ENCODE measurements at places on chromosomes 11 and 22.
A peak's percentile ranks its signal among the peaks of the same experiment; 100 is the strongest.

GRCh38 chr22:36194971-36195370 is 6.6 kb downstream of the APOL4 start:
- DNase-seq: peak; percentile 61

- no peak for DNase-seq
Measured at GRCh38 chr11:45537614-45538013, 127.8 kb downstream of the CHST1 start.

DNA sequence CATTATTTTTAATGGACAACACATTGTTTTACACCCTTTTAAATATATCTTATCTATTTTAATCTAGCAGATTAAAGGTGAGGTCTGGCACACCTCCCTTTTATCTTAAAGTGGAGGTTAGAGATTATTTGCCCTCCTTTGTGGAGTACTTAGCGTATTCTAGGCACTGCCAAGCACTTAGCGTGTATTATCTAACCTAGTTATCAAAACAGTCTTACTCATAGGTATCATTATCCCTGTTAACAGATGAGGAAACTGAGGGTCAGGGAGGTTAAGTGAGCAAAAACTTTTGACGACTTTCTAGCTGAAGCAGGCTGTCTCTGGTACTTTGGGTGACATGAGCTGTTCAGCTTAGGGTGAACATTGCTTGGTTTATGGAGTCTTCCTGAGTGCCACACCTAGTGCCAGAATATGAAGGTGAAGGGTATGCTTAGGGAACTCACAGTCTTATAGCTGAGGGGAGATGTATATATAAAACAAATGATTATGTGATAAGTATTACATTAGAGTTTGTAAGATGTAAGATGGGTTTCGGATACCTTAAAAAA is 55.0 kb downstream of the ZNRF3 start:
- no peak for DNase-seq

GRCh38 chr11:102251423-102251822 is 65.9 kb upstream of the BIRC3 start:
- DNase-seq: no peak

DNA sequence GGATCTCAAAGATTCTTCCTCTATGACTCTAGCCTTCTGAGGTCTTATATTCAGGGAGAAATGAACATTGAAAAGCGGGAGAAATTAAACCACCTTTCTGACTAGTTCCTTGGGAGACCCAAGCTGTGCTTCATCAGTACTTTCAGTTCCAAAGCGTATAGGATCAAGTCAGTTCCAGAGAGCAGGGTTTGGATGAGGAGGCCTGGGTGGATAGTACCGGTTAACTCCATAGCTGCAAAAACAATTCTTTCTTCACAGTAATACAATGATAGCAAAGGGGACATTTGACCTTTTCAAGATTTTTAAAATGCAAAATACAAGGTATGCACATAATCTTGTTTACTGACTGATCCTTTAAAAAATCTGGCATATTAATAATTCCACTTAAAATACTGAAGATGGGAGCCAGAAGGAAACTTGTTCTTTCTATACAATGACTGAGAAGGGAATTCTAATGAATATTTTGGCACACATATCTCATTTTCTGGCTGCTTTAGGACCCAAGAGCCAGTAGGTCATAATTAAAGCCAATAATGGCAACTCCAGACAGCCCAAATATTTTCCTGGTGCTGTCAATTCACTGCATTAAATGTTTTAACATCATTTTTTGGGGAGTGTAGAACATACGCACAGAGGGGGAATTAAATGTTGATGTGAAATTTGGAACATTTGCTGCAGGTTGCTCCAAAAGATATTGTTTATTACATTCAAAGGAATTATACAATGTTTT is 16.0 kb downstream of the ADM start:
- no peak for DNase-seq

DNA sequence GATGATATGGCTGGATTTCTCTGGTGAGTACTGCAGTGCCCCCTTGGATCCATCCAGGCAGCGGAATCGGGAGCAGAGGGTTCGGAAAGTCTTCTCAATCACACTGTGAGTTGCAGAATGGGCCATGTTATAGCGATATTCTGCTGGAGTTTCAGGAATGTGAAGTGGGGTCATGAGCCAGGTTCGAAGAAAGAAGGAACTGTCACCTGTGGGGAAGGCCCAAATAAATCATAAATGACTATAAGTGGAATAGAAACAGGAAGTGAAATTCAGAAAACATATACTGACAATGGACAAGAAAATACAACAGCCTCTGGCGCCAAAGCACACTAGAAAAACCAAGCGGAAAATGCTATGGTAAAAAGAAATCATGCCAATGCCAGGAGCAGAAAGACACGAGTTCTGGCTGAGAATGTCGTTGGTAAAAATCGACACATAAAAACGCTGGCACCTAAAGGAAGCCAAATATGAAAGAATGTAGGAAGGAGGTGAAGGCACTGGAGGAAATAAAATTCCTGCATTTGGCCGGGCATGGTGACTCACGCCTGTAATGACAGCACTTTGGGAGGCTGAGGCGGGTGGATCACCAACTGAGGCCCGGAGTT is 10.0 kb upstream of the AMBRA1 start:
- no peak for DNase-seq

DNA sequence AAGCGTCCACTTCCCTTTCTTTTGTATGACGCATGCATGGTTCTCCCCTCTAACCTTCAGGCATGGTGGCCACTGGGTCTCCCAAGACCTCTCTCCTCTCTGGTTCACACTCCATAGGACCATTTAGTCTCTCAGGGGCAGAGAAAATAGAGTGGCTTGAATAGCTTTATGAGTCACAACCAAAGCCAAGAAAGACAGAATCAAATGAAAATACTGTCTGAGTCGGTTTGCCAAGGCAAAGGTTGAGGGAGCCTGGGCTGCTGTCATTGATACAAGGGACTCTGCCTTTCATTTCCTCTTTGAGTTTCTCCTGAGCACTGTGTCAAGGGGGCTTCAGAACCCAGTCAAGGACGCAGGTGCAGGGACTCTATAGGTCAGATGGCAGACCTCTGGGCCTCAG is 44.2 kb downstream of the TENM4 start:
- no peak for DNase-seq

GRCh38 chr11:64122411-64123410 is 43.2 kb downstream of the MACROD1 start:
- DNase-seq: no peak

GRCh38 chr11:78419327-78419726 is 1.7 kb upstream of the GAB2 start:
- no peak for DNase-seq

GRCh38 chr11:46410021-46410420 is 18.4 kb upstream of the CHRM4 start:
- no peak for DNase-seq

- peak; percentile 39 for DNase-seq
Measured at GRCh38 chr11:47768101-47768612, 1.0 kb upstream of the FNBP4 start.

DNA sequence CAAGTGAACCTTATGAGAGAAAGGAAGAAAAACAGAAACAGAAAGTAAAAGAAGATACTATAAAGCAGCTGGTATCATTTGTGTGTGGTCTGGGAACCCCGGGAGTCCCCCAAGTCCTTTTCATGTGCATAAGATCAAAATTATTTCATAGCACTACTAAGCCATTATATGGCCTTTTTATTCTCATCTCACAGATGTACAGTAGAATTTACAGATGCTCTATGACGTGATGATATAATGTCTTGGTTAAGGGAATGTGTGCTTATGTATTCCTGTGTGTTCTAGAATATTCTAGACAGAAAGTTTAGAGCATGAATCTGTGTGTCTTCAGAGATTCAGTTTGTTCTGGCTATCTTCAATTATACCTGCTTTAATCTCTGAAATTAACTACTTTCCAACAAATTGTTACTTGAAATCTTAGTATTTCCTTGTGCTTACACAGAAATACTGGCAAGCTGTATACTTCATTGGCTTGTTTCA is 8.6 kb upstream of the TPP1 start:
- no peak for DNase-seq

DNA sequence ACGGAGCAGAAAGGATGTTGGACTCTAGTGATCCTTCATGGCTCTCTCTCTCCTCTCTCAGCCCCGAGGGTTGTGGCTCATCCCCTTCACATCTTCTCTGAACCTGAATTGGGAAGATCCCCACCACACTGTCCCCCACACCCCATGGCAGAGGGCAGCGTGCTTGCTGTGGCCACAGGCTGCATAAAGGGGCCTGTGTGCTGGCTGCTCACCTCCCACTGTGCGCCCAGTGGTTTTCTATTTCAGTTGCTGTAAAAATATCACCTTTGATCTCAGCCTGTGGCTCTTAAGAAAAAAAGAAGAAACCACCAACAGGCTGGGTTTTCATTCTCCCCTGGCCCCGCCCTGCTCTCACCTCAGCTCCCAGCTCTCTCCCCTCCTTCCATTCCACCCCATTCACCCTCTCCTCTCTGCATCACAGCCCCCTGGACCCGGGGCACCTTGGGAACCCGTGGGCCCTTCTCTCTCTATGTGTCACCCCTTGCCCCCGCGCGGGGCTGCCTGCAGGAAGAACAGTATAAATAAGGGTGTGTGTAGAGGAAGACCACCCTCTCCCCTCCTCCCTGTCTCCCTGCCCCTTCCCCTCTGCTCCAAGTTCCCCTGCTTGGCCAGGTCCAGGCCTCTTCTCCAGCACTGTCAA is 25.8 kb upstream of the WNT11 start:
- no peak for DNase-seq

DNA sequence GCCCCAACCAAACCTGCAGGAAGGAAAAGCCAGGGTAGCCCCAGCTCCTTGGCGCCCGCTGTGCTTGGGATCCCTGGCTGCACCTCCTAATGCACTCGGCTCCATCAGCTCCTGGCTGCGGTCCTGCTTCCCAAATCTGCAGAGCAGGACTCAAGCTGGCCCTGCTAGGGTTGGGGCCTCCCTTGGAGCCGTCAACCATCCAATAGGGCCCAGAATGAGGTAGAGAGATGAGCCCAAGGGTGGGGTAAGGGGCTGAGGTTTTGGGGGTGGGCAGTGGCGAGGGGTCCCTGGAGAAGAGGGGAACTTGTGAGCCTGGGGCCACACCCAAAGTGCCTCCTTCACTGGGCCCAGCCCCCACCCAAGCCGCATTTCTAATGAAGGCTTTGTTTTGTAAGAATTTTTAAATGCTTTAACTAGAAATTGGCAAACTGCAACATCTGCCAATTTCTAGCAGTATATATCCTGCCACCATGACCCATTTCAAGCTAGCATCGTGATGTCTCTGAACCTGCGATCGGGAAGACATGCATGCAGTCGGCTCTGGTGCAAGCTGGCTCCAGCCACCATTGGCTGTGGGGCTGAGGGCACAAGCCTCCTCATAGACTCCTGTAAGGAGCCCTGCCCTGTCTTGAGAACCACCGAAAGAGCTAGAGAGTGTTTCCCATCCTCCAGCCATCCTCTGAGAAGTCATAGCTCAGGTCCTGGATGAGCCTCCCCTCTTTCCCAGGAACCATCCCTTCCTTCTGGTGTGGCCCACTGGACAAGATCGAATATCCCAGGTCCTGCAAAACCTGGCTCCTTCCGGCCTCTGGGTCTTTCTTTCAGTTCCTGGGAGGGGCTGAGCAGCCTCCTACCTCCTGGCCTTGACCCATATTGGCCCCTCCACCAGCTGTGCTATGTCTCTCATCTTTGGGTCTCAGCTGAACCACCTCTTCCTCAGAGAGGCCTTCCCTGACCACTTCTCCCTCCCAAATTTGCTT is 15.5 kb downstream of the C1QTNF6 start:
- DNase-seq: no peak

GRCh38 chr11:128261011-128261421 is 326.3 kb downstream of the ETS1 start:
- no peak for DNase-seq

- DNase-seq: no peak
Measured at GRCh38 chr11:122513997-122514396, 141.5 kb upstream of the UBASH3B start.

DNA sequence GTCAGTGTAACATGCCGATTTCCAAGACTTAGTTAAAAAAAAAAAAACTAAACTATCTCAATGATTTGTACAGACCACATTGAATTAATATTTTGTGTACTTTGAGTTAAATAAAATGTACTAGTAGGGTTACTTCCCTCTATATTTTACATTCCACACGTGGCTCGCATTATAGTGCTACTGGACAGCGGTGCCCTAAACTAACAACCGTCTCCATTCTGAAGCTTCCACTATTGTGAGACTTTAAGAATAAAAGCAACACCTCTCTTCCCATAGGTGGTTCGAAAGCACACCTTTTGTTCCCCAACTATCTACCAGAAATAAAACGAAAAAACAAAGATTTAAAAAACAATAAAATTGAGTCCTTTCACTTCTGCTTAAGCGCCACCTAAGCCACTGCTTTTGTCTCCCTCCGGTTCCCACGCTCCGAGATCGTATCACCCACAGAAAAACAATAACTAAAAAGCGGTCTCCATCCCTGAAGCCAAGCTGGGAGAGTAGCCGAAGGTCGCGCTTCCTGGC is 380 bp upstream of the TTC17 start:
- DNase-seq: no peak

GRCh38 chr11:132907651-132908413 is 624.5 kb downstream of the OPCML start:
- no peak for DNase-seq

DNA sequence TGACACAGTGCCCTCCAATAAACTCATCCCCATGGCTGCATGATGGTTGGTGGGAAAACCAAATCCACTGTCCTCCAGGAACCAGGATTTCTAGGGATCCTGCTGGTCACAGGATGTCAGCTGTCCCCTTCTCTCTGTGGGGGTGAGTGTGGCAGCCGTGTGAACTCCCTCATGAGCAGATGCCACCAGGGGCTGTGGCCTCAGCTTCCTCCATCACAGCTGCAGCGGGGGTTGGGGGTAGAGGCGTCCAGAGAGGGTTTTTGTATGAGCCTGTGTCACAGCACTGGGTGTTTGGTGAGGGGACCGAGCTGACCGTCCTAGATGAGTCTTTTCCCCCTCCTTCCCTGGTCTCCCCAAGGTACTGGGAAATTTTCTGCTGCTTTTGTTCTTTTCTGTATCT is 26.4 kb downstream of the IGLL5 start:
- no peak for DNase-seq

- no peak for DNase-seq
Measured at GRCh38 chr22:20194681-20195593, 44.1 kb upstream of the CCDC188 start.

- DNase-seq: no peak
Measured at GRCh38 chr11:68377389-68377795, 65.0 kb downstream of the LRP5 start.

Data from T47D (cell line).